ENCODE measurements at places on chromosomes 2 and 18.

- DNase-seq: peak; percentile 75
These were observed 200.8 kb upstream of the STON1 start for GRCh38 chr2:48328942-48329723.

- DNase-seq: no peak
These were observed 1249.6 kb downstream of the CNTNAP5 start for GRCh38 chr2:125274718-125275117.

DNA sequence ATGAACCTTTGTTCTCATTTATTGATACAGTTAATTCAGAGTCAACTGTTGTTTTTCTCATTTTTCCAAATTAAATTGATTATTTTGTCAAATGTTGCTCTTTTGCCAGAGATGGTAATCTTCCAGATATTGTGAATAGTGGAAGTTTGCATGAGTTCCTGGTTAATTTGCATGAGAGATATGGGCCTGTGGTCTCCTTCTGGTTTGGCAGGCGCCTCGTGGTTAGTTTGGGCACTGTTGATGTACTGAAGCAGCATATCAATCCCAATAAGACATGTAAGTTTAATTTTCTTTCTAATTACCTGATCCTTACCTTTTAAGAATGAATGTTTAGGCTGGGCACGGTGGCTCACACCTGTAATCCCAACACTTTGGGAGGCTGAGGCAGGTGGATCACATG, 7.8 kb downstream of the CYP20A1 start:
- DNase-seq: no peak

DNA sequence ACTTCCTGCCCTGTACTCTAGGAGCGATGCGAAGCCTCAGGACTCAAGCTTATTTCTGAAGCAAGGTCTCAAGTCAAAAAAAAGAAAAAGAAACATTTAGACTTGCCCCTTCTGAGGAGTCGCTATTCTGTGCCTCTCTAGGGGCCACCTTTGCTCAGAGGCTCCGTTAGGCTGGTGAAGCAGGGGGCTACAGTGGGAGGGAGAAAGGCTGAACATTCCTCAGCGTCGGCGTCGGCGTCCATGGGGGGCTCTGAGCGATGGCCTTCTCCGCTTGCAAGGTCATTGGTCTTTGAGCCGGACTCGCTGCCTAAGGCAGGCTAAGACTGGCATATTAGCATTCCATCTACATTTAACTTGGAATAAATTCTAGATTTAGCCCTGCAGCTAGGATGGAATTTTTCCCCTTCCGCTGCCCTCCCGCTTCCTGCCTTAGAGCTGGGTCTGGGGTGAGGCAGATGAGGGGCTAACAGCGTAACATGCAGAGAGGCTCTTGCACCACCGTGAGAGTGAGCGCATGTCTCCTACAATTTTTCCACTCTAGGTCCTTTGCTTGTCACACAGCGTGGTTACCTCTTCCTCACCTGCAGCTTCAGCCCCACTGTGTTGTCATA, 53.6 kb upstream of the ATL2 start:
- DNase-seq: no peak

GRCh38 chr18:70072678-70073077, 125.0 kb upstream of the CD226 start:
- peak; percentile 39 for DNase-seq

DNA sequence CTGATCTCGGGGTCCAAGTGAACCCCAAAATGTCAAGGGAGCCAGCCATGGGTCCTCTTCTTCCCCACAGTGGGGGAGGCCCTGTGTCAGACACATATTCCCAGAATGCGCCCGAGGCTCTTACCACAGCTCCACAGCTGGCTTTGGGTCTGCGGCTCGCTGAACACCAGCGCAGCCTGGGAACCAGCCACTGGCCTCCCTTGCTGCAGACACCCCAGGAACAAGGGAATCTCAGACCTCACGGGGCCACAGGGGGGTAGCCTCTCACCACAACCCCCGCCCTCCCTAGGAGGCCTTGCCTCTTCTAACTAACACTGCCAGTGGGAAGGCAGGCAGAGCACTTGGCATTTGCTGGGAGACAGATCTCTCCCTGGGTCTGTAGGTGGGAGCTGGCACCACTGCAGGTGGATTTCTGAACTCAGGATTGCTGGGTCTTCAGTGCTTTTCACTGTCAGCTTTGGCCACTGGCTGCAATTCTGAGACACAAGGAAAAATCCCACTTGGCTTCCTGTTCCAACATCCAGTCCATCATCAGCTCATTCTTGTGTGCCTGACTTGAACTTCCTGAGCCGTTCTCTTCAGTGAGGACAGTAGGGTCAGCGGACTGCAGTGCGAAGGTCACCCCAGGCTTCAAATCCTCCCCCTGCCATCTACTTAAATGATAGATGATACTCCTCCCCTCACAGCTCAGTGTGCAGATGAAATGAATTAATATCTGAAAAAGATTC, 128.7 kb downstream of the CAPN13 start:
- no peak for DNase-seq
